CD8-positive, alpha-beta T cell (primary cell): ENCODE measurements at places on chromosomes 1 and 21.

DNA sequence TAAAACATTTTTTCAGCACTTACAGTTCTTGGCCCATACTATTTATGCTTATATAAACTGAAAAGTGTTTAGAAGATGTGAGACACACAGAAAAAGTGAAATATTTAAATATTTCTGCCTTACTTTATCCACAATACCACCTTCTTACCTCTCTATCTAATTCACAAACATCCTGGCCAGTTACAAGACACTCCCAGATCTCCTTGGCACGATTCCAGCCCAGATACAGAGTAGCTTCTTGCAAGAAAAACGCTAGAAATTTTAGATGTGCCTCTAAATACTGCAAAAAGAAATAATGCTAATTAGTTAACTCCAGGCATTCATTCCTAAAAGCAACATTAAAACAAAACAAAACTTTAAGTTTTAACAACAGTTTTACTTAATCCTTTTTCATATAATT lies 68.4 kb downstream of the USP24 start:
- DNase-seq, result no peak

- DNase-seq, result no peak
These were observed 15.5 kb downstream of the AZIN2 start for GRCh38 chr1:33096363-33097005.

GRCh38 chr1:19130468-19130867 lies 79.6 kb downstream of the UBR4 start:
- DNase-seq, result no peak

- DNase-seq, result no peak
These were observed 51.4 kb upstream of the IRF2BP2 start for GRCh38 chr1:234661317-234661928.

GRCh38 chr1:27403065-27403726 lies 10.8 kb downstream of the GPR3 start:
- DNase-seq, result no peak

DNA sequence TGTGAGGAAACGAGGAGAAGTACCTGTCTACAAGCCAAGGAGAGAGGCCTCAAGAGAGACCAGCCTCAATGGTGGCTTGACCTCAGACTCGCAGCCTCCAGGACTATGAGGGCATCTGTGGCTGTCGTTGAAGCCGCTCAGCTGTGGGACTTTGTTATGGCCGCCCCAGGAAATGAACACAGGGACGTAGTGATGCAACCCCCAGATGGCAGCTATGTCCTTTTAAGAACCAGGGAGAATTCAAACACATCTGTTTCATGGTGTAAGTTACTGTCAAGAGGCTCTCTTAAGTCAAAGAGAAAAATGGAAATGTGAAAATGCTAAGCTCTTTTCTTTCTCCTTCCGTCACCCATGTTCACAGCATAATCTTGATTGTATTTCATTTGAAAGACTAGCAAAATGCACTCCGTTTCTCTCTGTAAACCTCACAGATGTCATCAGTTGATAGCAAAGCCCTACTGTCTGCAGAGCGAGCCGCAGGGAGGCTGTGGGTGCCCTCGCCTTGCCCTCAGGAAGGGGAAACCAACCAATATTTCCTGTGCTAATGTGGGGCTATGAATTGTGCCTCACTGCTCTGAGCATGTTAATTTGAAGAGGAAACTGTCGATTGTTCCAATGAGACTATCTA lies 21.3 kb downstream of the UBASH3A start:
- DNase-seq, result peak; percentile 70
